ENCODE measurements at places on chromosomes 5 and 9. TPM values are rescaled to one million over a fixed set of nuclear protein-coding genes. Genes with fewer than 3 reads are reported as not detected.

- no peak for DNase-seq
- H3K4me1 ChIP-seq: no peaks in the 10 kb centered on the region
- no peak overlapping the region for H3K27ac ChIP-seq
These were observed 20.4 kb downstream of the REXO4 start for GRCh38 chr9:133397370-133397769.

DNA sequence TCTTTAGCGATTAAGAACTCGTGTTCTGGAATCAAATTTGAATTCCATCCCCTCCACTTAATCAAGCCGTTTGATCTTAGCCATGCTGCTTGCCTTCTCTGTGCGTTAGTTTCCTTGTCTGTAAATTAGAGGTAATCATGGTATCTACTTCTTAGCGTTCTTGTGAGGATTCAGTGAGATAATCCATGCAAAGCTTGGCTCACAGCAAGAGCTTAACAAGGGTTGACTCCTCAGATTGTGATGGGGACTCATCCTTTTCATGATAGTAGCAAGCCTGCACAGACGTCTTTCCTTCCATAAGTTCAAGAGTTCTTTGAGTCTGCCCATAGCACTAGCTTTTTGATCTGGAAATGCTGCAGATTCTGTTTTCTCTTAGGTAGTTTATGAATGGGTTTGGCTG lies 72.8 kb downstream of the TRIO start:
- no peak overlapping the region for H3K27ac ChIP-seq
- H3K4me1 ChIP-seq: peaks cover 45% of the 10 kb centered on the region
- no peak overlapping the region for H3K4me3 ChIP-seq
- no peaks in the 10 kb centered on the region for H3K36me3 ChIP-seq
- DNase-seq: no peak
- H3K27me3 ChIP-seq: no peaks in the 10 kb centered on the region

DNA sequence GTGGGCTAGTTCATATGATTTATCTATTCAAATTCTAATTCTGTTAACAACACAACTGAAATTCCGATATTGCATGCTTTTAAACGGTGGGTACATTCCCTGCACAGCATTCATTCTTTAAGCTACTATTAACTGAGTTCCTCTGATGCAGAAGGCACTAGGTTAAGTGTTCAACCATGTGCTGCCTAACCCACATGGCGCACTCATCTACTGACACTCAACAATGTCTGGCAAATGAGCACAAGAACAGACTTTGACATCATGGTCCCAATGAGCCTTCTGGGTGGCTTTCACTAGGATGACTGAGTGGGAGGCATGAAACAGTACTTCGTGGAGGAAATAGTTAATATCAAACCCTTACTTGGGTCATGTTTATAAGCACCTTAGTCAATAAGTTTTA lies 10.2 kb downstream of the NREP start:
- H3K27ac ChIP-seq: no peak overlapping the region
- DNase-seq: no peak
- H3K36me3 ChIP-seq: no peaks in the 10 kb centered on the region
- no peaks in the 10 kb centered on the region for H3K27me3 ChIP-seq

DNA sequence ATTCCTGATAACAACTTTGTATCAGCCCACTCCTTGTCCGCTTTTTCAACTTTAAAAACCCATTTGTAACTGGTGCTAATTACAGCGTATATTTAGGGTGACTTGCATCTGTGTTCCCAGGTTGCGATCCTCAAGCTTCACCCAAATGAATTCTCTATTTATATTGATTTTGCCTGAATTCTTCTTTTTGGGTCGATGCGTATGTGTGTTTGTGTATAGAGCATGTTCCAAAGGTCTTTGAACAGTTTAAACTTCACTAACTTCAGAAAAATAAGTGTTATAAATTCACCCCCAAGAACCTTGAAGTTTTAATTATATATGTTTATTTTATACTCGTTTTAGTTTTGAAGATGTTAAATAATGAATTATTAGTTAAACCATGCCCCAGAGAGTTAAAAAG lies 16.1 kb upstream of the SPATA31D4 start:
- no peaks in the 10 kb centered on the region for H3K4me1 ChIP-seq
- H3K27me3 ChIP-seq: no peaks in the 10 kb centered on the region
- no peak overlapping the region for H3K4me3 ChIP-seq
- H3K36me3 ChIP-seq: no peaks in the 10 kb centered on the region
- no peak for DNase-seq

DNA sequence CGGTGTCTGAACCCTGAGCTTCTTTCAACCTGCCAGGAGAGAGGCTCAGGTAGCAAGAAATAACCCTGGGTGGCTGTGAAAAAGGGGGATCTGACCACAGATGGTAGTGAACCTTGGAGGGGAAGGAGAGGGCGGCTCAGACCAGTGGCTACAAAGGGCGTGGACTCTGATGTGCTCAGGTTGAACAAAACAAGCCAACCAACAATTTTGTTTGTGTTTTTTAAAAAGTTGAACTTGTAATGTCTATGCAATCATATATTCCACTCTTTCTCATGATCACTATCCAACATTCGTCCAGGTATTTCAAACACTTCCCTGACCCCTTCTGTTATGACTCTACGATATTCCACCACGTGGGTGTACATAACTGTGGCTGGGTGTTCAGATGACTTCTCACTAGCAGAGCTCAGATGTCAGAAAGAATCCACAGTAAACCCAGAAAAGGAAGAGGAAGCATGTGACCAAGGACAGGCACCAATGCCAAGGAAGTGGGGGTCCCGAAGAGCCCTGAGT lies 20.0 kb downstream of the PTPN3 start:
- no peak for DNase-seq
- H3K27ac ChIP-seq: peak overlapping the region; percentile 81
- H3K36me3 ChIP-seq: no peaks in the 10 kb centered on the region
- peaks cover 4% of the 10 kb centered on the region for H3K4me1 ChIP-seq

DNA sequence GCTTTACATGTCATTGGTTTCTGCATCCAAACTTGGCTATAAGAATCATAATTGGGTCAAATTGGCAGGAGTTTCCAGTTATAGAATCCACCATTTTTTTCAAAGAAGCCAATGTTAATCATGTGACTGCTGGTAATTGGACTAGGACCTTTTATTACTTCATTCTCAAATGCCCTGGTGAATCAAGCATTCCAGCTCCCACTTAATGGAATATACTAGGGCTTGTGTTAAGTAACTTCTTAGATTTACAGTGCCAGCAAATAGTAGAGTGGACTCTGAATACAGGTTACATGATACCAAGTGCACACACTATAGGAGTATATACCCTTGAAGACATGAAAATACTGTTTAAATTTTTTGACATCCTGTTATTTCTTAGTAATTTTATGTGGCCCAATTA lies 96.7 kb downstream of the NUDT12 start:
- H3K27me3 ChIP-seq: no peaks in the 10 kb centered on the region
- no peaks in the 10 kb centered on the region for H3K36me3 ChIP-seq
- H3K27ac ChIP-seq: no peak overlapping the region
- H3K4me3 ChIP-seq: no peak overlapping the region
- no peaks in the 10 kb centered on the region for H3K4me1 ChIP-seq
- no peak for DNase-seq

- H3K27me3 ChIP-seq: no peaks in the 10 kb centered on the region
- no peaks in the 10 kb centered on the region for H3K36me3 ChIP-seq
These were observed 588 bp upstream of the PLPP1 start for GRCh38 chr5:55535199-55535905.

- no peaks in the 10 kb centered on the region for H3K27me3 ChIP-seq
- H3K36me3 ChIP-seq: no peaks in the 10 kb centered on the region
- DNase-seq: no peak
- no peak overlapping the region for H3K27ac ChIP-seq
These were observed 141.9 kb upstream of the EFNA5 start for GRCh38 chr5:107812570-107813141.

DNA sequence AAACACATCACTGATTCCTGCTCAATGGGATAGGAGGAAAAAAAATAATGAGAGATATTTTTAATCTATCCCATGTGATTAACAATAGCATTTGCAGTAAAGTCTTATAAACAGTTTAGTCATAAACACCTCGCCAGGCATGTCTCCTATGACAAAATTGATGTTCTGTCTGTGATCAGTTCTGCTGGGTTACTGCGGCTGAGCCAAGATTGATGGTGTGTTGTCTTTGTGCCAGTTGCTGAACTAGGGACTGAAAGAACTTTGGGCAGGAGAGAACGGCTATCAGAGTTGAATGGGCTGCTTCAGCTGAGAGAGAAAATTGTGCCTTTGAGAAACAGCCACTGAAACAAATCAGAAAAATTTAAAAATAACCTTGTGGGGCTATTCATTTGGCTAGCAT lies 37.3 kb upstream of the MAMDC2 start:
- H3K4me3 ChIP-seq: no peak overlapping the region
- no peak for DNase-seq
- H3K27ac ChIP-seq: no peak overlapping the region
- no peaks in the 10 kb centered on the region for H3K4me1 ChIP-seq
- no peaks in the 10 kb centered on the region for H3K36me3 ChIP-seq
- no peaks in the 10 kb centered on the region for H3K27me3 ChIP-seq

GRCh38 chr9:132560616-132561202 lies 21.7 kb upstream of the BARHL1 start:
- no peak overlapping the region for H3K27ac ChIP-seq
- H3K4me3 ChIP-seq: no peak overlapping the region
- H3K27me3 ChIP-seq: no peaks in the 10 kb centered on the region
- no peaks in the 10 kb centered on the region for H3K4me1 ChIP-seq

DNA sequence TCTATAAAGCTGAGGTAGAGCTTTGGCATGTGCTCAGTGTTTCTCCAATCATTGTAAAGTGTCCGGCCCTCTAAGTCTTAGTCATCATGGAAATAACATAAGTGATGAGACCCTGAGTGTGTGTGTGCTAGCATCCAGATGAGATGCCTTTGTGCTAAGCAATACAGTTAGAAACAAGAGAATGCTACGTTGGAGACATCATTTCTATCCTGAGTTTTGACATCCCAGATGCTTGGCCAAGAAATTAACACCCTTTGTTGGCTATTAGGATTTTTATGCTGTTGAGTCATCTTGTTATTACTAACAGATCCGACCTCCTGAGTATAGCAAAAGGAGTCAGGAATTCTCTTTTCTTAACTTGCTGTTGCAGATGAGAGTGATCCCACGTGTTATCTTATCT lies 508.0 kb downstream of the GADD45G start:
- DNase-seq: no peak
- H3K27me3 ChIP-seq: no peaks in the 10 kb centered on the region
- no peak overlapping the region for H3K27ac ChIP-seq
- no peaks in the 10 kb centered on the region for H3K36me3 ChIP-seq
- no peak overlapping the region for H3K4me3 ChIP-seq

DNA sequence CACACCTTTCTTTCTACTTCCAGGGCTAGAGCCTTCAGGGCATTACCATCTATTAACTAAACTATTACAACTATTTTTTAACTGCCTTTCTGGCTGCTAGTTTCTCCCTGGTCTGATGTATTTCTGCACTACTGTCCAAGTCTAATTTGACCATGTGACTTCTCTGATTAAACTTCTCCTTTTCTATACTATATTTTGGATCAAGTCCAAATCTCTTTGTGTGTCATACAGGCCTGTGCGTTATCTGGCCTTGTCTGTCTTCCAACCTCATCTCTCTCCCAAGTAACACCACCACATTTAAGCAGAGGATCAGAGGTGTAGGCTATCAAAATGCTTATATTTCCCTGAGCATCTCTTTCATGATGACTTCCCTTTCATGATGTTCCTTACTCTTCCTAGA lies 47.2 kb upstream of the OR13F1 start:
- no peak overlapping the region for H3K4me3 ChIP-seq
- no peaks in the 10 kb centered on the region for H3K36me3 ChIP-seq
- H3K27ac ChIP-seq: no peak overlapping the region

DNA sequence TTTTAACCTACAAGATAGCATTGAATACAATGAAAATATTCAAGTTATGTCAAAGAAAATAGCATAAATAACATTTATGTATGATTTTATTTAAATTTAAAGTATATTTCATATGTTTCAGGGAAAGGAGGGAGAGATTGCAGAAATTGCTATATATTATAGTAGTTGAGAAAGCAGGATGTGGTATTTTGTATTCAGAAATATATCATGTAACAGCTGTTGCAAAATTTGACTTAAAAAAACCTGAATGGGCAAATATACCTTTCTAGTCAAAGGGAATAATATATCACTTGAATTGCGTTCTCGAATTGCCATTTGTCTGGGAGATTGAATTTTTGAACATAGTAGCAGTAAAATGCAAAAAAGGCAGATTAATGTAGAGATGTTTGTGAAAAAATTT lies 80.6 kb downstream of the PAM start:
- H3K4me3 ChIP-seq: no peak overlapping the region
- H3K4me1 ChIP-seq: no peaks in the 10 kb centered on the region
- H3K27me3 ChIP-seq: no peaks in the 10 kb centered on the region
- no peaks in the 10 kb centered on the region for H3K36me3 ChIP-seq

- no peak overlapping the region for H3K4me3 ChIP-seq
- peak overlapping the region; percentile 59 for H3K27ac ChIP-seq
- peaks cover 39% of the 10 kb centered on the region for H3K4me1 ChIP-seq
- peaks cover 18% of the 10 kb centered on the region for H3K36me3 ChIP-seq
- H3K27me3 ChIP-seq: no peaks in the 10 kb centered on the region
- DNase-seq: peak; percentile 54
These were observed 27.1 kb upstream of the TNIP1 start for GRCh38 chr5:151107738-151108520.

DNA sequence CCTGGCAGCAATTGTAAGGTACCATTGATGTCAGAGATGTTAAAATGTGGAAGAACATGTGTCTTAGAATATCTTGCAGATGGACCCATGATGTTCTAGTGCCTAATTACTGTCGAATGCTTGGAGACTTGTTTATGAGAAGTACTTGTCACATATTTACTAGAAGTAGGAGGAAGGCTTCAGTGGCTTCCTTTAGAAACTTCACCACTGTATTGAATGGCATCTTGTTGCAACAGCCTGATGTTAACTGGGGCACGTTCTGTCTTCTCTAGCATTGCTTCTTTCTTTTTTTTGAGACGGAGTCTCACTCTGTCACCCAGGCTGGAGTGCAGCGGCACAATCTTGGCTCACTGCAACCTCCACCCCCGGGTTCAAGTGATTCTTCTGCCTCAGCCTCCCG lies 16.5 kb downstream of the UGCG start:
- no peak overlapping the region for H3K4me3 ChIP-seq
- H3K27me3 ChIP-seq: no peaks in the 10 kb centered on the region
- H3K4me1 ChIP-seq: peaks cover 77% of the 10 kb centered on the region
- no peak for DNase-seq
- no peak overlapping the region for H3K27ac ChIP-seq
- no peaks in the 10 kb centered on the region for H3K36me3 ChIP-seq

DNA sequence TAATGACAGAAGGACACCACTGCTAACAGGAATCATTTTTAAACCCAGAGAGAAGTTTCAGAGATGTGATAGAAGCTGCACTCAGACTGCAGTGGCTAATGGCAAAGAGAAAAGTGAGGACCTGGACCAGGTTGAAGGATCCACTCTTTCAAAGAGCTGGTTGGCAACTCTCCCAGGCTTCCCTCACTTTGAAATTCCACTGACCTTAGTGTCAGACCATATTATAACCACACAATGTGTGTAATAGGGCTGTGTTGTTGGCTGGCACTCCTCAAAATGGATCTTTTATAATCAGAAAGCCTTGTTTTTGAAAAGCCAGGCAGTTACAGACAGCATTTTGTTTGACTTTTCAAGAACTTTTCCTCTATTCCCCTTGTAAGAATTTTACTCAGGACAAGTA lies 280.7 kb downstream of the PRELID2 start:
- H3K4me1 ChIP-seq: no peaks in the 10 kb centered on the region
- H3K27ac ChIP-seq: no peak overlapping the region
- no peaks in the 10 kb centered on the region for H3K27me3 ChIP-seq
- no peaks in the 10 kb centered on the region for H3K36me3 ChIP-seq

Gene OGN
- total RNA-seq: not detected

Gene FBP2
- total RNA-seq: not detected

Gene POU5F2
- 1.5 TPM for total RNA-seq

Gene CXCL14
- 5.5 TPM for total RNA-seq

Gene STK32A
- 8.4 TPM for total RNA-seq

Gene KIF4B
- total RNA-seq: 0.30 TPM

Gene FOXD4L5
- total RNA-seq: 0.29 TPM

Gene AQP7
- 5.0 TPM for total RNA-seq
